ENCODE measurements at places on chromosomes 5 and 9.

GRCh38 chr9:32989660-32990059 lies 11.8 kb downstream of the APTX start:
- DNase-seq = no peak

GRCh38 chr9:136363949-136364748 lies 605 bp upstream of the DNLZ start:
- no peak for DNase-seq

DNA sequence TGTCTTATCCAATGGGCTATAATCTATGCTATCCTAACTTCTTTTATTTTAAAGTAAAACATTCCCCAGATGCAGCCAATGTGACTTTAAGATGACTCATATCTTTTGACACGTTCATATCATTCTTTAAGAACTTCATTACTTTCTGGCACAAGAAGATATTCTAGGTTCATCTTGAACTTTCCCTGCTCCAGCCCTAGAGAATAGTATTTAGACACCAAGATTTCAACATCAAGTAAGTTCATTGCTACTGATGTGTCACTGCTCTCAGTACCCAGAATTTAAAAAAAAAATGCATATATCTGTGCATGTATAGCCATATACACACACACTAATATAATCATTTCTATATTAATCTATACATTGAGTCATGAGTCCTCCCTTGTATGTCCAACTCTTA lies 175.2 kb downstream of the SAXO1 start:
- DNase-seq = no peak

- DNase-seq = no peak
Observed at GRCh38 chr5:53027913-53028312, 38.8 kb downstream of the ITGA2 start.

- DNase-seq = no peak
Observed at GRCh38 chr5:143025971-143026370, 255.8 kb downstream of the ARHGAP26 start.

GRCh38 chr5:107500347-107500746 lies 170.4 kb downstream of the EFNA5 start:
- DNase-seq = no peak

- DNase-seq = no peak
Observed at GRCh38 chr9:117744369-117744768, 40.2 kb downstream of the TLR4 start.

Data from esophagus squamous epithelium (tissue), 5 donors.